Right renal cortex interstitium (tissue), 3 donors: ENCODE measurements at places on chromosomes 1 and 21. TPM values are rescaled to one million over a fixed set of nuclear protein-coding genes. Genes with fewer than 3 reads are reported as not detected.

The TSPAN1 gene
- polyA plus RNA-seq: 75.4 TPM

The SOAT1 gene
- 35.0 TPM for polyA plus RNA-seq

The IVL gene
- 0.21 TPM for polyA plus RNA-seq

The OR2L8 gene
- polyA plus RNA-seq: not detected

The C1QA gene
- 13.7 TPM for polyA plus RNA-seq

The ALG14 gene
- polyA plus RNA-seq: 16.2 TPM

The CRYZL1 gene
- polyA plus RNA-seq: 73.5 TPM

The VHLL gene
- not detected for polyA plus RNA-seq

The C1orf53 gene
- 2.6 TPM for polyA plus RNA-seq
